ENCODE measurements at places on chromosomes 6 and 20. TPM values are rescaled to one million over a fixed set of nuclear protein-coding genes. Genes with fewer than 3 reads are reported as not detected.

DNA sequence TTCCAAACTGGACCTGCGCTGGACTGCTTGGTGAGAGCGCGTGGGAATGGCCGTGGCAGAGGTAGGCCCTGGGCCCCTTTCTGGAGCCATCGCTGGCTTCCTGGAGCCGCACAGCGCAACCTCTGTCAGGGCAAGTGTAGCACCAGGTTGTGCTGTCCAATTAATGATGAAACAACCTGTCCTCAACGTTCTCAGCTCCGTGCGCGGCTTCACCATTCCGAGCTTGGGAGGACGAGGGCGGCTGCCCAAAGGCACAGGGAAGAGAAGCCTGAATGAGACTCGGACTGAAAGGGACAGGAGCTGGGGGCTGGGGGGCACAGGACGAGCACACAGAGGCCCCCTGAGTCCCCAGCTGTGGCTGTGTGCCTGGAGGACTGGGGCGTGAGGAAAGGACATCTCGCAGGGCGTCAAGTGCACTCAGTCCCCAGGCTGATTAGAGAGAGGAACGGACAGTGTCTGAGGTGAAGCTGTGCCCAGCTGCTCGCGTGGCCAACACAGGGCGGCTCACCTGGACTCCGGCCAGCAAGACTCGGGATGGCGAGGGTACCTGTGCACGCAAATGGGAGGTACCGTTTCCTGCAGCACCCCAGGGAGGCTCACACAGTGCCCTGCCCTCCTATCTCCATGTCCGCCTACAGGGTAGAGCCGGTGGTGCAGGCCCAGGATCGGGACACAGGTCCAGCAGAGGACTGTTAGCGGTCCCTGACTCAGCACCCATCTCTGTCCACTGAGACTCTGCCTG, 403.3 kb downstream of the TAF4 start:
- no peak for DNase-seq

DNA sequence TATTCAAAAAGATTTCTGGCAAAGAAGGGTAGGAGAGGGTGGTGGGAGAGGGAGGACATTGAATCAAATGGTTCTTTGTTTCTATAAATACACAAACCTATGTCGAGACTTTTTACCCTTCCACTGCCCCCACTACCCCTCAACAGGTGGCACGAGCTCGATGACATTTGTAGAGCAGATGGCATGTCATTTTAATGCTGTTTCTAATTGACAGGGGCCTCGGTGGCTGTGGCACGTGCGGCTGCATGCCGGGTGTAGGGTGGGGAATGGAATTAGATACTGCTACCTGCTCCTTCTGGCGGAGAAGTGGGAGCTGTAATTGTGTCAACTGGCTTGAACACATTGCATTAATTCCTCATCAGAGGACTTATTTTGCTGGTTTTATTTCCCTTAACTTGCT, 29.1 kb upstream of the SASH1 start:
- no peak for DNase-seq

DNA sequence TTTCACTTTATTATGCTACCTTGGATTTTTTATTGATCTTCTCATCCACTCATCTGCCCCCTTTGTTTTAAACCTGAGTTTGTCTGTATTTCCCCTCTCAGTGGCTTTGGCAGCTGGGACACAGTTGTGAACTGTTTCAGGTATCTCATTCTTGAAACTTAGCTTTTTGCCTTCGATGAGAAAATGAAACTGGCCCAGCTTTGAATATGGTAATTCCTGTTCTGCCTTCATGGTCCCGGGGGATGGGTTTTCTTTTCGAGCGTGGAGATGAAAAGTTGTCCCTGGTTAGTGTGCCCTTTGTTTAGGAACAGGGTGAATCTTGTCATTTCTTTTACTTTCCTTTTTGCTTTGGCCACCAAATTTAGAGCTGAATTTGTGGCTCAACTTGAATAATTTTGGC, 25.6 kb downstream of the DHX35 start:
- DNase-seq = no peak

DNA sequence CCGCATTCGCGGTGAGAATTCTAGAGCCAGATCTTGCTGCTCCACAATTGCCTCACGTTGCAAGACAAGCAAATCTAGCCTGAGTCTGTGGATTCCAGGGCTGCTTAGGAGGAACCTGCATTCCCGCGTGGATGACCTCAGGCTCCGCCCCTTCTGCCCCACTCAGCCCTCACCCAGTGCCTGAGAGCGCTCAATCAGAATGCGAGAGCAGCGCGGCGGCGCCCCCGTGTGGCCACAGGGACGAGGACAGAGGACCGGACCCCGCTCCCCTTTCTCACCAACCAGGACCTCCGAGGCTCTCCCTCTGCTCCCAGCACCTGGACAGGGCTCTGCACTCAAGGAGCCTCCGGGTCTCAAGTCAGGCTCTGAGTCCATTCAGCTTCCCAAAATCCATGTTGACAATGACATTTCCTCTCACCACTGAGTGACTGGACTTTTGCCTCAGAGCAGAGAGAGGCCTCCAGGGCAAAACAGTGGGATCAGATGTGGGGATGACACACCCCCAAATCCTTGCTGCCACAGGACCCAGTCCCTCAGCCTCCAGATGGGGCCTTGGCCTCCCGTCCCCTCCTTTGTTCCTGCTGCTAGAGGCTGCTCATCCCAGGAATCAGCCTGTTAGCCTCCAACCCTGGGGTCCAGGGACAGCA, 52.0 kb downstream of the RPP21 start:
- DNase-seq = peak; percentile 43

The NRSN1 gene
- not detected for total RNA-seq

The OLIG3 gene
- not detected for total RNA-seq
